Islet precursor cell (in vitro differentiated cells): ENCODE measurements at places on chromosomes 11 and 22.

DNA sequence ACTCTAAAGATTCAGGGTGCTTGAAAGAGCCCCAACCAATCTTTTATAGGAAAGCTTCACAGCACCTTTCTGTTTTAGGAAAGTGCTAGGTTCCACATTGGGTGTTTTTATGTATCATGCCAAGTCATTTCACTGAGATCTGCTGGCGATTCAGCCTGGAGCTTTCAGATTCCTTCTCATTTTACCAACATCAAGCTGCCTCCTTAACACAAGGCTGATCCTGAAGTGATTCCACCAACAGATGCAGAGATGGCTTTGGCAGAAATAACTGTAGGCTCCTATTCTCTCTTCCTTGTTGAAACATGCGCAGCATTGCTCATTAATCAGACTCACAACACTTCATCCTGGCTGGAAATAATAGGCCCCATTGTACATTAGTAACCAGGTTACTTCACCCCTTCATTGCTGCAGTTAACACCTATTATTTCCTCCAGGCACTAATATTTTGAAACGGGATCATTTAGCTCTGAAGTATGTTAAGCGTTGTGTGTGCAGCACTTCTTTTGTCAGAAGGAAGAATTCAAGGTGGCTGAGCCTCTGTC, 89.0 kb downstream of the OPCML start:
- no peak for DNase-seq

DNA sequence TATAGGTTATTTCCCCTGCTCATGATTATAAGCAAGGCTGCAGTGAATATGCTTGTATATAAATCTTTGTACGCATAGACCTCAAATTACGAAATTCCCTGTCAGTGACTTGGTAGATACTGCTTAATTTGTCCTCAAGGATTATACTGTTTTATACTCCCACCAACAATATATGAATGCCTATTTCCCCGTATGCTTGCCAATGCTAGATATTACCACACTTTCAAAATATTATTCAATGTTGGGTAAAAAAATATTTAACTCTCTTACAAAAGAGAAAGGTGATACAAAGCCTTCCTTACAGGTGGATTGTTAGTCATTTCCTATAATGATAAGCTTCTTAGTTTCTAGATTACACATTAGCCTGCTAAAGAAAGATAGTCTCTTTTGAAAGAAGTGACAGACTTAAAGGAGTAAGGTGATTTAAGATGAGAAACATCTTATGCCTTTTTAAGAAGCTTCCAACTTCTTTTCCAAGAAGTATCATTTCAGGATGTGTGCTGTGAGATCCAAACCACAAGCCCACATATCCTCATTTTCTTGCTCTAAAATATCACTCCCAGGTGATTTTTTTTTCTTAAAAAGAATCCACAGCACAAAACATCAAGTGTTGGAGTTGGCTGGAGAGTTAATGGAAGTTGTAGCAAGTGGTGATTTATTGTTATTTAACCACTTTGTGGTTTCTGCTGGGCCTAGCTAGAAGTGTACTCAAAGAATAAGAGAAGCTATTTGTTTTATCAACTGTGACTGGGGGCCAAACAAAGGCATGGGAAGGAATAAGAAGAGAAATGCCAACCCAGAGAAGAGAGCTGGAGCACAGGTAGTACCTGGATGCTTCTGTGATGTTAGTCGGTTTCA, 59.2 kb downstream of the BARX2 start:
- DNase-seq: no peak

DNA sequence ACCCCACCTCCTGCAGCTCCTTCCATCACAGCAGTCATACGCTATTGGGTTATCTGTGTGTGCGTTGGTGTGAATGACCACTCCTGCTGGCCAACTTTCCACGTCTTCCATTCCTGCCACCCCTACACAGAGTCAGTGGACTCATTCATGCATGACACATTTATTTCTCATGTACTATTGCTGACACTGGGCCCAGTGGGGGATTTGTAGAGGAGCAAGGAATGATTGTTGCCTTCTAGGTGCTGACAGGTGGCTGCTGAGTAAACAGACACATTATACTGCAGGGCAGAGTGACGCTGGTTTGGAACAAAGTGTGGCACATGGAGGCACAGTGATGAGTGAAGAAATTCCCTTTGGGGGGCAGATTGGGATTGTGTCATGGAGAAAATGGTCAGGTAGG, 113.9 kb downstream of the CCDC81 start:
- no peak for DNase-seq

GRCh38 chr11:132052904-132053303, 682.5 kb downstream of the NTM start:
- DNase-seq: no peak

DNA sequence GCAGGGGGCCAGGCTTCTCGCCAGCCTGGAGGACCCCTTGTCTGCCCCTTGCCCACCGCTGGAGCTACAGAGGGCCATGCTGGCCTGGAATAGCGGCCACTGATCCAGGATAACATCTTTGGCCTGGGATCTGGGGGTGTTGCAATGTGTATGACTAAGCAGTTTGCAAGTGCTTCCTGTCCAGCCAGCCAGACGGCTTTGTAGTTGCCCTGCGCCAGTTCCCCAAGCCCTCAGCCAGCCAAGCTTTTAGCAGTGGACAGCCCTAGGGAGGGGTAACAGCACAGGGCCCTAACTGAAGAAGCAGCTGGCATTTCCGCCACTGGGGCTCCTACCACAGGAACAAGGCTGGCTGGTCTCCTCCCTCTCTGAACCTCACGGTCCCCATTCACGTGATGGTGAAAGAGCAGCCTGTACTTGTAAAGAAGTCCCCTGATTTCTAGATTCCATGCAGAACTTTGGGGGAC, 32.1 kb downstream of the UQCR10 start:
- peak; percentile 95 for DNase-seq

GRCh38 chr11:133832991-133833897, 12.1 kb downstream of the SPATA19 start:
- peak; percentile 42 for DNase-seq

DNA sequence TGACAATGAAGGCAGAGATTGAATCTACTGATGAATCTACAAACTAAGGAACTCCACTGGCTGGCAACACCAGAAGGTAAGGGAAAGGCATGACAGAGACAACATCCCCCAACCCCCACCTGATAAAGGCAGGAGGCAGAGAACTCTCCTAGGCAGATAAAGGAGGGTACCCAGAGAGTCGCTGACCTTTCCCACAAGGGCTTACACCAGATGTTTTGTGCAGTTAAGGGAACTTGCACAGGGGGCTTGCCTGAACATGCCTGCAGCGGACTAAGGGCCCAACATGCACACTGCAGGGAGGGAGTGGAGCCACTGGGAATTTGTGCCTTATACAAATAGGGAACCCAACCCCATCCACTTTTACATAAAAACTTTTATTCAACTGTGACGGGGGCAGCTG, 1996.9 kb upstream of the RAG2 start:
- DNase-seq: no peak
